ENCODE measurements at places on chromosomes 1 and 21.
A peak's percentile ranks its signal among the peaks of the same experiment; 100 is the strongest.

- DNase-seq: no peak
Measured at GRCh38 chr1:34868230-34869049, 8.9 kb upstream of the SMIM12 start.

DNA sequence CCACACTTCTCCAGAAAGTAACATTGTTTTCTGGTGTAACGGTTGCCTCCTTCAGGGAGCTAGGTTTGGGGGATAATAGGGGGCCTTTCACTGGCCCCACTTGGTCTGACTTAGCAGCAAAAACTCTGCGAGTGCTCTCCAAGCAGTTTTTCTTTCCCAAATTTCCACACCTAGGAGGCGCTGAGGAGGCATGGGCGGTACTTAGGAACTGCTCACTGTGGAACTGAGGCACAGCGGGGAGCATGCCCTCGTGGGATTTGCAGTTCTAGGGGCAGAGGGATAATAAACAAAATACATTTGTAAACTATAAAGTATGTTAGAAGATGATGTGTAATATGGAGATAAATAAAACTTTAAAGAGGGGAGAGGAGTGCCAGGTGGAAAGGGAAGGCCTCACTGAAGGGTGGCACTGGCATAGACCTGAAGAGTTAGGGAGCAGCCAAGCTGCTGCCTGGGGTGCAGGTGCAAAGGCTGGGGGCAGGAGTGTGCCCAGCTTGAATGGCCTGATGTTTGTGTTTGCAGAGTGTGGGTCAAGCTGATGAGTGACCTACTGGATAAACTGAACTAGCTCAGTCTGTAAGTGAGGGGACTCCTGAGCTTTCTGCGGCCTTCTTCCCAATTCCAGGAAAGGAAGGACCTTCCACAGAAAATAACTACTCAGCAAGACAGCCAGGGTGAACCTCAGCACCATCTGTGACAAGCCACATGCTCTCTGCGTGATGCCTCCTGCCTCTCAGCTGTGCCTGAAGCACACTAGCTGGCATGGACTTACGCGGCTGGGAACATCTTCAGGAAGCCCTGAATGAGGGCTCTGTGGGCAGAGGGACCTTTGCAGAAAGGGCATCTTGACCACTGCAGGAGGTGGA lies 1.9 kb downstream of the EPHX1 start:
- DNase-seq: no peak

- no peak for DNase-seq
Measured at GRCh38 chr1:109763646-109764415, at the start of gene EPS8L3. Gene EPS8L3 (minus strand): TSS chr1:109763923. CDS start chr1:109761749, 2,174 bp downstream.

GRCh38 chr1:209705033-209705598 lies 470 bp downstream of the HSD11B1 start:
- DNase-seq: peak; percentile 30

DNA sequence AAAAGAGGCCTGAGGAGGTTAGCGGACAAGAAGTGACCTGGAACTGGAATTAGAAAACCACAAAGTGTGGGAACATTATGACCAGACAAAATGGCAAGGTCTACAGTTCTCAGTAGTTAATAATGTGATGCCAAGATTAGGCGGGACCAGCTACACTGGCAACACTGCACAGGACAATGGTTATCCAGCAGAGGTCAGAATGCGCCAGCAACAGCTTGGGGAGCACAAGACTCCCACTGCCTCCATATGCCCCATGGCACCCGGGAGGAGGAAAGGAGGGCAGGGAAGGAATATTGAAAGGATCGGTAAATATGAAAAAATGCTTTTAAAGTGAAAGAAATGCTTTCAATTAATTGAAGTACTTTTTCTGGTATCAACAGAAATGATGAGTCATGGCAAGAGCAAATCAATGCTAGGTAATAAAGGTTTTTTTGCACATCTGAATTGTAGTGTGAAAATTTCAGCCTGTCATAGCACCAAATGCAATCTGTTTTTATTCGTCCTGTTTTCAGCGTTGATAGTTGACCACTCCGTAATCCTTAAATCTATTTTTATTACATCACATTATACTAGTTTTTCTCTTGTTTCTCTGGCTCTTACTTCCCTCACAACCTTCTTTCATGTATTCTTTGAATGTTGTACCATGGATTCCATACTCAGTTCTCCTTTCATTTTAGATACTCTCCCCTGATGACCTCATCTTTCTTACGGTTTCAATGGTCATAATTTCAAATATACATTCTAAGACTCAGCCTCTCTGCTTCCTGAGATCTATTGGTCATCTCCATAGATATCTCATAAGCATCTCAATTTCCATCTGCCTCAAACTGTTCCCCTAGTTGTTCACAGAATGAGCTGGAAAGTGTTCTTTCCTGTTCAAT lies 30.7 kb downstream of the VCAM1 start:
- no peak for DNase-seq

DNA sequence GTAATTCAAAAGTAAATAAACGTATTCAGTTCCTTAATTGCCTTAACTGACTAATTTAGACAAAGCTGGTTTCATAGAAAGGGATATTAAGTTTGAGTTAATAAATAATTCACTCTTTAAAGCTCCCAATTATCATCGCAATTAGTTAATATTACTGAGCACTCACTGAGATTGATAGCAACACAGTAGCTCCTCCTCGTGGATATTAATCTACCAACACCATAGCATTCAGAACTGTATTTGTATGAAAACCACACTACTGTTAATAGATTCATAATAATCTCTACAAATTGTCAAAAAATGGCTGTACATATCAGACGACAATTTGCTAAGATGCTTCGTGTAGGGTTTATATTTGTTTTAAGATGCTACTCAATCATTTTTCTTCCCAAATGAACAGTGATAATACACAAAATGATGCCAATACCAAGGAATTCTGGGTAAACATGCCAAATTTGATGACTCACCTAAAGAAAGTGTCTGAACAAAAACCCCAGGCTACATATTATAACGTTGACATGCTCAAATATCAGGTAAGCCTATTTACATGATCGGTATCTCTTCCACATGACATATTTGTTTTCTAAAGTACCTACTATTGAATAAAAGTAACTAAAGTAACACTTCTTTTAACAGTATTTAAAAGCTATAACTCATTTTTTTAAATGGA lies 18.8 kb upstream of the DYNLT5 start:
- DNase-seq: no peak

DNA sequence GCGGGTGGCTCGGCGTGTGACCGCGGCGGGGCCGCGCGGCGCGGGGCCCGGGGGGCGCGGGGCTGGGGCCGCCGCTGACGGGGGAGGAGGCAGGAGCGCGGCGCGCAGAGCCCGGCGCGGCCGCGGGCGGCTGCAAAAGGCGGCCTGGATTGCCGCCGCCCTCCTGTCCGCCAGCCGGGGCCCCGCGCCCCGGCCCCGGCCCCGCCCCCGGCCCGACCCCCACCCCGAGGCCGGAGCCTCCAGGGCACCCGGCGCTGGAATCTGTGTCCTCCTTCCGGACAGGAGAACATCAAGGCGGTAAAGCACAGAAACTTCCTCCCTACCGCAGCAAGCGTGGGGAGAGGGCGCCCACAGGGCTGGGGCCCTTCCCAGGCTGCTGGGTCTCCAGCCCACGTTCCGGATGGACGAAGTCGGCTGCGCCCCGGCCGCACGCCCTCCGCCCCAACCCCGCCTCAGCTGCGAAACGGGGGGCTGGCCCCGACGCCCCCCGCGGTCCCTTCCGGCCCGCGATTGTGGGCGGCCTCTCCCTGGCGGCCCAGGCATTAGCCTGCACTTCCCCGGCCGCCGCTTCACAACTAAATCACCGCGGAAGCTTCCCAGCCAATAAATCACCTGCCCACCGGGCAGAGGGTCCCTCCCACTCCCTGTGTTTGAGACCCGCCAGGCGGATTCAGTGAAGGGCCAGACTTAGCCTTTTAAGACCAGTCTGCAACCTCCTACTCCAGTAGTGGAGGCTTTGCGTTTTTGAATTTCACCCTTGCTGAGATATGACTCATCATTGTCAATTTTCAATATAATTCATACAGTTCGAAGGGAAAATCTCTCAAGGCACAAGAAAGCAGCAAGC lies 106.0 kb downstream of the SLC45A1 start:
- DNase-seq: peak; percentile 80

DNA sequence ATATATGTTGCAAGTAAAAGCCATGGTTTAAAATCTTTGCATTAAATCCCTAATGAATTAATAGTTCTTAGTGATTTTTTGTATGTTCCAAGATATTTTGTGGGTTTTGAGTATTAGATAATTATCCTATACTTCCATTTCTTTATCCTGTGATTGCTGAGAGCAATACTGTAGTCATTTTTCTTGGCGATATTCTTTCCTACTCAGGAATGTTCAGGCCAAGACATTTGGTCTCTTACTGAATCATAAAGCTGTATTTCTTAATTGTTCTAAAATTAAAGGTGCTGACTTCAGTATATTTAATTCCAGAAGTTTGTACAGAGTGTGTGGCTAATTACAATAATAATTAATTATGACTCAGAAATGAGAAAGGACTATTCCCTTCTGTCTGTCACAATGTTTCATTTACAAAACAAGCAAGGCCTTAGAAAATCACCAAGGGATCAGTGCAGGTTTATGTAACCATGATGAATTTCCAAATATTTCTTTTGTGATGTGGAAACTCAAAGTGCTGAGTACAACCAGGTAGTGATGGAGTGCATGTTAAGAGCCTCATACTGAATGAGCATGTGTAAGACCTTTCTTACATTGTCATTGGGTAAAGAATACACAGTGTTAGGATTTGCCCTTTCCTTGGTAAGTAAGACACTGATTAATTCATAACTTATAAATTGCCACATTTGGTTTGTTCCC lies 161.2 kb downstream of the HMCN1 start:
- no peak for DNase-seq

DNA sequence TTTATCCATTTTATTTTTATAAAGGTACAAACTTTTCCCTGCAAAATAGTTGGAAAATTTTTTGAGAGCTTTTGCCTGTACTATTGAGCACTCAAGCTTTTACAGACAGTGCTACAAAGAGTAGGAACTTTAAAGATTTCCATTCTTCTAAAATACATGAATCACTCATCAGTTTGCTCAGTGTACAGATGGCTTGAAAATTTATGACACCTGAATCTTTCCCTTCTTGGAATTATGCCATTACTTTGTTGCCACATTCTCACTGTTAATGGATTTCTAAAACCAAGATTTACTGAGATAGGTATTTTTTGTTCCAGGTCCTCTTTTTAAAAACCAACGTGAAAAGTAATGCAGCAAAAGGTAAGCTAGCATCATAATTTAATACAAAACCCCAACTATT lies 76.0 kb downstream of the GPATCH2 start:
- no peak for DNase-seq

DNA sequence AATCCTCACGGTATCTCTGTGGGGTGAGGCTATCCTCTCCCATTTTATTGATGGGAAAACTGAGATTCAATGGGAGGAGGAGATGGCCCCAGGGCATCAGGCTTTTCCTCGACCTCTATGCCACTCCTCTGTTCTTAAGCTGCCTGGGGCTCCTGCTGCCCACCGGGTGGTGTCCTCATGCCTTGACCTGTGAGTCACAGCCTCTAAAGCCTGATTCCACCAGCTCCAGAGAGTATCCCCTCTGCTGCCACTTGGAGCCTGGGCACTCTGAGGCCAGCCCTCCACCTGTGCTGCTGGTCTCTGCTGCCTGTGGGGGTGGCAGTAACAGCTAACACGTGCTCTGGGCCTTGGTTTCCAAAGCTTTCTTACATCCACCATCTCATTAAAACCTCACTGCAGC lies 241.2 kb downstream of the TRABD2B start:
- DNase-seq: no peak

- DNase-seq: no peak
Measured at GRCh38 chr1:50417946-50418599, 5.2 kb downstream of the DMRTA2 start.

- no peak for DNase-seq
Measured at GRCh38 chr1:211469938-211470529, 21.9 kb downstream of the RD3 start.

GRCh38 chr1:23451441-23451840 lies 26.9 kb upstream of the TCEA3 start:
- DNase-seq: no peak

GRCh38 chr1:115306146-115306545 lies 31.9 kb downstream of the NGF start:
- DNase-seq: no peak

DNA sequence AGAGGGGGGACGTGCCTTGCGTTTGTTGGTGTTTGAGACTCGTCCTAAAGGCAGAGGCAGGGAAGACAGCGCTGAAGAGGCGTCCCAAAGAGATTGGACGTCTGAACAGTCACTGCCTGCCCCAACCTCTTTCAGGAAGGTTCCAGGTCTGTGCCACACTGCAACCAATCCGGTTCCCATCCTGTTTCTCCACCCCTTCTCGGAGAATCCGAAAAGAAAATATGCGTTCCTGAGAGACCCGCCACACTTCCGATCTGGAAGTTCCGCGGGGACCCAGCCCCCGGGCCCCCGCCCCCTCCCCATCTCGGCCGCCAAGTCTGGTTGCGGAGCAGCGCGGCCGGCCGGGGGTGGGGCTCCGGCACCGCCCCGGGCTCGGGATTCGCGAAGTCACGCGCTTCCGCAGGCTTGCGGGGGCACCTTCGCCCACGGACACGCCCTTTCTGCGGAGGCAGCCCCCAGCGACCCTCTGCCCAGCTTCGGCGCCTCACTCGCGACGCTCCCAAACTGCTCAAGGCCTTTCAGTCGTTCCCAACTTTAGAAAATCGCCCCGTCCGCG lies 124.5 kb upstream of the DPYD start:
- no peak for DNase-seq

DNA sequence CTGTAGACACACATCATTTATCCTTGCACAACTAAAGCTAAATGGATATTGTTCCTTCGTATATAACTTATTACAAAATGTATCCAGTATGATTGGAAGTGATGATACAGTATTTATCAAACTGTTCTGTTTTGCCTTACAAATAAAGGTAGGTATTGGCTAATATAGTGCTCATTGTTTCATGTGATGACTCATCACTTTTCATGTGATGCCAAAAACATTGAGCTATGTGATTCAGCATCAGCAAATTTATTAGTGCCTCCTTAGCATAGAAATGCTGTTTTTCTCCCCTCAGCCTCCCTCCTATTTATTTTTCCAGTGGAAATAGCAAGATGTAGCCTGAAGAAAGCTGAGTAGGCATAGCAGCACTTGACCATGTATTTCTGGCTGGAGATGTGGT lies 228.6 kb upstream of the LYPLAL1 start:
- no peak for DNase-seq

DNA sequence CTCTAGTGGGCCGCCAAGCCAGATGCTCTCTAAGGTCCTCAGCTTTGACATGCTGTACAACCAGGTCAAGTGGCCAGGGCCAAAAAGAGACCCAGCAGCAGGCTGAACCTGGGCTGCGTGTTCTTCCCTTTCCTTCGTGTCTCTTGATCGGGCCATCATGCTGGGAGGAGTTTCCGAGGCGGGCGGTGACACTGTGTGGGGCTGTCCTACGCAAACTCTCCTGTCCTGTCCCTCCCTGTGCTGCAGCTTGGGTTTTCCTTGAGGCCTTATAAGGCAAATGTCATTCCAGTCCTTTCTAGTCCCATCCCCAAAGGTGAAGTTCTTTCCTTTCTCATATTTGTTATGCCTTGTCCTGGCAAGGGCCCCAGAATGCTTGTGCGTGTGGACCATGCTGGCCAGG lies 56.7 kb downstream of the ARHGEF10L start:
- no peak for DNase-seq

- peak; percentile 57 for DNase-seq
Measured at GRCh38 chr21:44914176-44914874, 6.4 kb downstream of the ITGB2 start.

GRCh38 chr1:205046870-205047269 lies 3.9 kb downstream of the CNTN2 start:
- DNase-seq: no peak

GRCh38 chr1:213987927-213988506 lies at the start of gene PROX1:
Gene PROX1 (plus strand): TSS chr1:213987973. CDS start chr1:213996536, 8,563 bp downstream.
- DNase-seq: no peak

- DNase-seq: peak; percentile 56
Measured at GRCh38 chr1:101236516-101237228, at the start of gene S1PR1. Gene S1PR1 (plus strand): TSS chr1:101237019. CDS start chr1:101238985, 1,966 bp downstream.

- no peak for DNase-seq
Measured at GRCh38 chr1:230544758-230545157, 97.5 kb upstream of the COG2 start.
